Esophagus muscularis mucosa (tissue), 4 donors: ENCODE measurements at places on chromosomes 16 and 17.

DNA sequence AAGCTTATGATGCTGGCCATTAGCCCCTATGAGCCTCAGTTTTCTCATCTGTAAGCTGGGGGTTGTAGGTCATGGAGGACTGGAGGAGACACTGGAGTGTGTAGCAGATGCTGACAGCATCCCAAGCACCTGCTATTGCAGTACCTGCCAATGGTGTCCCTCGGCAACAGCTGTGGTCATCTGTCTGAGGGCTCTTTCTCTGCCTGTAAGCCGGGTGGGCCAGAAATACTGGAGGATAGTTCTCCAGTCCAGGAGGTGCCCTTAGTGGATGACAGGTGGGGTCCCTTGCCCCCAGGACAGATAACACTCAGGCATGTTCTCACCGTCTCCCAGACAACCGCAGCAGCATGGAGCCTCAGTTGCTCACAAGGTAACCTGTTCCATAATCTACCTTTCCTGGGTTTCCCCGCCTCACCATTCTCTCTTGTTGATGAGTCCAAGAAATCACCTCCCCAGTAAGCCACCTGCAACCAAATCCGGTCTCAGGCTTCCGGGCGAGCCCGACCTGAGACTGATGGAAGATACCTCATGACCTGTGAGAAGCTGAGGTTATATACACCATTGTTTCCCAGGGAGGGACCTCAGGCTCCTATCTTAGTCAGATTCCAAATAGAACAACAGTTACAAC lies 23.8 kb downstream of the NLRP1 start:
- DNase-seq: peak; percentile 74

DNA sequence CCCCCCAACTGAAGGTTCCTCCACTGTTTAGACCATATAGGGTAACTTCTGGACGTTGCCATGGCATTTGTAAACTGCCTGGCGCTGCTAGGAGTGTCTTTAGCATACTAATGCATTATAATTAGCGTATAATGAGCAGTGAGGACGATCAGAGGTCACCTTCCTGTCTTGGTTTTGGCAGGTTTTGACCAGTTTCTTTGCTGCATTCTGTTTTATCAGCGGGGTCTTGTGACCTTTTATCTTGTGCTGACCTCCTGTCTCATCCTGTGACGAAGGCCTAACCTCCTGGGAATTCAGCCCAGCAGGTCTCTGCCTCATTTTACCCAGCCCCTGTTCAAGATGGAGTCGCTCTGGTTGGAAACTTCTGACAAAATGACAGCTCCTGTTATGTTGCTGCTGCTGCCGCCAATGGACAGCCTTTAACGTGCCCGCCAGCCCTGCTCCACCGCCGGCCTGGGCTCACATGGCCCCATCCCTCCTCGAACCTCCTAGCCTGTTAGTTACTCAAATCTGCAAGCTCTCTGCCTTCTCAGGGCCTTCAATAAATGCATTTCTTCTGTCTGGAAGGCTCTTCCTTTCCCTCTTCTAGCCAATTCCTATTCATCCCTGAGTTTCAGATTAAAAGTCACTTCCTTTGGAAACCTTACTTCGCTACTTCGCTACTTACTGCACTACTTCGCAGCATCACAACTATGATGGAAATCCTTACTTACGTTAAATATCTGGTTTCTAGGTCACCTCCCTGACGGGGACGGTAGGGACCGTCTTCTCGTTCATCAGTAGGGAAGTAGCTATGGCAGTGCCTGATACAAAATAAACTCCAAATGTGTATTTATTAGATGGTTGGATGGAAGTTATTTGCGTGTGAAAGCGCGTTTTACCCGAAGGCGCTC lies 640 bp upstream of the NAGLU start:
- DNase-seq: no peak

DNA sequence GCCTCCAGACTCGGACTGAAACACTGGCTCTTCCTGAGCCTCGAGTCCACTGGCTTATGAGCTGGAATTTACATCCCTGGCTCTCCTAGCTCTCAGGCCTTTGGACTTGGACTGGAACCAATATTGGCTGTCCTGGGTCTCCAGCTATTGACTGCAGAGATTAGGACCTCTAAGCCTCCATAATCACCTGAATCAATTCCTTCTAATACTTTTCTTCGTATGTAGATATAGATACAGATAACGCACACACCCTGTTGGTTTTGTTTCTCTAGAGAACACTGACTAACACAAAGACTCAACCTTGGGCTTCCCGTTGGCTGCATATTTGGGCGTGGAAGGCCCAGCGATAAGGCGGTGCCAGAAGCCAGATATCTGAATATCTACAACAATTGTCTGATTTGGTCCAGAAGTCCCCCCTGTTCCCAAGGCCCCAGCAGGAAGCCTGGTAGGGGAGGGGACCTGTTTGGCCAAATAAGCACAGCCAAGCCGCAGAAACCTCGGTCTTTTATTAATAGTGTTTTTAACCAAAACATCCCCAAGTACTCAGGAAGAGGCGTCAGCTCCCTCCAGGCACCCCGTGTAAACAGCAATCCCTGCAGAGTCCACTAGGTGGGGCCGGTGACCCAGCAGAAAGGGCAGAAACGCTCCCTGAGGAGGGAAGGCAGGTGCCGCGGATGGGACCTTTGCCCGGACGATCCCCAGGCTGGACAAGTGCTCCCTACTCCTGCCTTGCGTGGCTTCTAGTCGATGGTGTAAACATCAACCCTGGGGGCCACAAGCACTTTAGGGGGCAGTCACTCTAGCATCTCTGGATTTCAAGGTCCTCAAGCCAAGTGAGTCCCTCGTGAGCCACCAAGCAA lies 57.0 kb downstream of the ABR start:
- DNase-seq: peak; percentile 97

GRCh38 chr17:42525221-42525620 lies 10.8 kb upstream of the NAGLU start:
- no peak for DNase-seq

DNA sequence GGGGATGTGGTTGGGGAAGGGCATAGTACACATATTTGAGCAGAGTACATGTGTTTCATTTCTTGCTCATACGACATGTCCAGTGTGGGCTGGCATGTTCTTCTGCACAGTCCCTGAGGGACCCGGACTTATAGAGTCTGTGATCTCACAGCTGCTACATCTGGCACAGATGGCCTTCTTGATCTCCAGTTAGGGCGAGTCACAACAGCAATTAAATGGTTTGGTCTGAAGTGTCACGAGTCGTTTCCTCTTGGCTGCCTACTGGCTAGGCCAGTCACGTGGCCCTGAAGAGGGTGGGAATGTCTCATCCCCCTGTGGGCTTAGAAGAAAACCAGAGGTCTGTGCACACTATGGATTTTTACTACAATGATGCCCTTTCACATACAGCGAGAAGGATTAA lies 443.6 kb downstream of the WWOX start:
- DNase-seq: no peak

- no peak for DNase-seq
Observed at GRCh38 chr16:88948781-88949490, 28.1 kb downstream of the CBFA2T3 start.

DNA sequence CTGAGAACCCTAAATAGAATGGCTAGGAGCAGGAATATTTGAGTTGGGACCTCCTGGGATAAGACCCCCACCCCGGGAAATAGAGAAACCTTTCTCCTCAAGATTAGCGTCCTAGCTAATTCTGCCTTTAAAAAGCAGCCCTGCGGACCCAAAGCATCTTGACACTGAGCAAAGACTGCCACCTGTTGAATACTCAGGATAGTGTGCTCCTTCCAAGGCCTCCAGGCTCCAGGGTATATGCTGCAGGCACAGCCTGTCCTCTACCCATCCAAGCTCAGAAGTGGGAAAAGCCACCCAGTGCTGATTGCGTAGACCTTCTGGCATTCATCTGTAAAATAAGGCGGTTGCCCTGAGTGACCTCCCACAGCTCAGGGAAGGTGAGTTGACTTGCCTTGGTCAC lies 456.2 kb upstream of the DYNLRB2 start:
- DNase-seq: no peak

GRCh38 chr17:21376759-21377690 lies 868 bp downstream of the KCNJ12 start:
- no peak for DNase-seq

GRCh38 chr17:47929218-47930000 lies 12.0 kb upstream of the PNPO start:
- DNase-seq: no peak

DNA sequence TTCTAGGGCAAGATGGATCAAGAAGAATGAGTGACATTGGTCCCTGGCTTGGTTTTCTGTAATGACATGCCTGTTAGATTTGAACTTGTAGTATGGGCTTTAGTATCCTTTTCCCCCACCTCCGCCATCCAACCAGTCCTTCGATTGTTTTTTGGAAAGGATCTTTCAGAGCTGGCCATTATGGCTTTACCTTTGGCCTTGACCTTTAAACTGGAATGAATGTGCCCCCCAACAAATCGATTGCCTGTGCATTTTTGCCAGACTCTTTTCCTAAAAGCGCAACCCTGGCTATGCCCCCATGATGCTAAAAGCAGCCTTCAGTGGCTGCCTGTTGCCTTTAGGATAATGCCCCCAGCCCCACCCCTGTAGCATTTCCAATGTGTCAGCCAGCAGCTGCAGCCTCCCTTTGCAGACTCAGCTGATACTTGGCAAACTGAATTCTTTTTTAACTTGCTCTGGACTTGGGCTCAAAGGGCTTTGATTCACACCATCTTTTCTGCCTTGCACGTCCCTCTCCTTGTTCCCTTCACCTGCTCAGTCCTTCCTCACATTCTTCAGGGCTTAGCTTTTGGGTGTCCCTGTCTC lies 4.0 kb downstream of the GPRC5C start:
- DNase-seq: no peak

- DNase-seq: peak; percentile 93
Observed at GRCh38 chr17:47275245-47275984, 21.8 kb downstream of the ITGB3 start.
